AG08395 (cell line): ENCODE measurements at places on chromosomes 7 and 10.

DNA sequence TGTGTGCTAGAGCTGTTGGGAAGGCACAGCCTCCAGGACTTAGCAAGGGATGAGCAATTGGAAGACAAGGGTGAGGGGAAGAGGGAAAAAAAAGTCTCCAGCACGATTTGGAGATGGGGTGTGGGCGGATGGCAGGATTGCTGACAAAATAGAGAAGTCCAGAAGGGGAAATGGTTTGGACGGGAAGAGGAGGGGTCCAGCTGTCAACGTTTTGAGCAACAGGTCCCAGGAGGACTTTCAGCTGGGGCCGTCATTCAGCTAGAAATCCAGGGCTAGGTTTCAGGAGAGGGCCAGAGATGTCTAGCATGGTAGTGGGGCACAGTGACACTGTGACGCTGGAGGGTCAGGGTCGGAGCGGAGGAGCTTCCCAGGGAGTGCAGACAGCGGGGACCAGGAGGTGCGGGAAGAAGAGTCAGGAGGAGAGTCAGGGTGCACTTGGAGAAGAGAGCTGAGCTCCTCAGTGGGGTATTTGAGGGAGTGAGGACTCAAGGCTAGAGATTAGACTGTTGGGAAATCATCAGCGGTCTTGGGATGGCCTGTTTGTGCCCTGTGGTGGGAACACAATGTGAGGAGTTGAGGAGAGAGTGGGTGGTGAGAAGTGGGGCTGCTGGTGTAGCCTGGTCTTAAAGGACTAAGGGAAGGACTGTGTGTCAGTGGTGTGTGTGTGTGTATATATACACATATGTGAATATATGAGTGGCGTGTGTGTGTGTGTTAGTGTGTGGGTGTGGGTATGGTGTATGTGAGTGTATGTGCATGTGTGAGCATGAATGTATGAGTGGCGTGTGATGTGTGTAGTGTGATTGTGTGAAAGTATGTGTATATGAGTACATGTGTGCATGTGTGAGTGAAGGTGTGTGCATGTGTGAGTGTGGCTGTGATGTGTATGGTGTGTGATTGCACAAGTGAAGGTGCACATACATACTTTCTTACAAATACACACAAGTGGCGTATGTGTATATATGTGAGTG lies 3.8 kb downstream of the ZYX start:
- DNase-seq, result no peak

GRCh38 chr7:150370612-150371071 lies 2.0 kb downstream of the REPIN1 start:
- DNase-seq, result peak; percentile 66

DNA sequence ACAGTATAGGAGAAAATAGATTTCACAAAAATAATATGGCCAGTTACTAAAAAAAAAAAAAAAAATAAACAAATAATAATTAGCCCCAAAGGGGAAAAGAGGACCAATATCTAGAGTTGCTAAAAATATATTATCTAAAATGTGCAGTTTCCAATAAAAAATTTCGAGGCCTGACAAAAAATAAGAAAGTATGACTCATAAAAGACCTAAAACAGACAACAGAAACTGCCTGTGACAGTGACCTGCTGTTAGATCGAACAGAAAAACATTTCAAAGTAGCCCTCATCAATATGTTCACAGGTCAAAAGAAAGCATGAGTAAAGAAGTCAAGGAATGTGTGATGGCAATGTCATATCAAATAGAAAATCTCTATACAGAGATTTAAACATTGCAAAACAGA lies 11.8 kb upstream of the TSPAN12 start:
- DNase-seq, result no peak

DNA sequence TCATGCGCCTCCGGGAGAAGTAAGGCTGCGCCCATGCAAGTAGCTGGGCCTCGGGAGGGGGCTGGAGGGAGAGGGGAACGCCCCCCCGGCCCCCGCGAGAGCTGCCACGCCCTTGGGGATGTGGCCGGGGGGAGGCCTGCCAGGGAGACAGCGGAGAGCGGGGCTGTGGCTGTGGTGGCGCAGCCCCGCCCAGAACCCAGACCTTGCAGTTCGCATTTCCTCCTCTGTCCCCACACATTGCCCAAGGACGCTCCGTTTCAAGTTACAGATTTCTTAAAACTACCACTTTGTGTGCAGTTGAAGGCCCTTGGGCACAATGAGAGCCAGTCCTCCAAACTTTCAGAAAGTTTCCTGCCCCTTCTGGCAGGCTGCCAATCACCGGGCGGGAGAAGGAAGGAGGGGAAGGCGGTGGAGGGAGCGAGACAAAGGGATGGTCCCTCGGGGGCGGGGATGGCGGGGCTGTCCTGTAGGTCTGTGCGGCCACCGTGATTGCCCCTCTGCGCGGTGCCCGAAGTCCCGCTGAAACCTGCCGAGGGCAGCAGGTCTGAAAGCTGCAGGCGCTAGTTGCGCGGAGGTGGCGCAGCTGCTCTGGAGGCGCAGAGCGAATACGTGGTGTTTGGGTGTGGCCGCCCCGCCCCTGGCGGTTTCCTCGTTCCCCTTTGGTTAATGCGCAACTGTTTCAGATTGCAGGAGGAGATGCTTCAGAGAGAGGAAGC lies 2.1 kb downstream of the VIM start:
- DNase-seq, result peak; percentile 44

GRCh38 chr7:143372070-143372469 lies 9.1 kb upstream of the ZYX start:
- DNase-seq, result no peak

DNA sequence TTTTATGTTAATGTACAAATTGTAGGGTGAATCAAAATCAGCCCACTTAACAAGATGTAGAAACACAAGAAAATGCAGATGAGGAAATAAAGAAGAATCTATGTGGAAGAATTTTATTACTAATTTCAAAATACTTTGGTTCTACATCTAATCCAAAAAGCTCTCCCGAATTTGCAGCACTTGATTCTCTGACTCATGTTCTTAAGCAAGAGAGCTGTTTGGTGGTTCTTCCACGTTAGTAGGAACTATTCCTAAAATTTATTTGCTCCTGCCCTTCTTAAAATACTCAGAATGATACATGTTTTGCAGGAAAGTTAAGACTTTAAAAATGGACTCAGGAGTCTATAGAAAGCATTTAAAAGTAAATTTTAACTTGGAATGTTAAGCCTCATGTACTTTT lies 91.8 kb downstream of the ZMYND11 start:
- peak; percentile 68 for DNase-seq

DNA sequence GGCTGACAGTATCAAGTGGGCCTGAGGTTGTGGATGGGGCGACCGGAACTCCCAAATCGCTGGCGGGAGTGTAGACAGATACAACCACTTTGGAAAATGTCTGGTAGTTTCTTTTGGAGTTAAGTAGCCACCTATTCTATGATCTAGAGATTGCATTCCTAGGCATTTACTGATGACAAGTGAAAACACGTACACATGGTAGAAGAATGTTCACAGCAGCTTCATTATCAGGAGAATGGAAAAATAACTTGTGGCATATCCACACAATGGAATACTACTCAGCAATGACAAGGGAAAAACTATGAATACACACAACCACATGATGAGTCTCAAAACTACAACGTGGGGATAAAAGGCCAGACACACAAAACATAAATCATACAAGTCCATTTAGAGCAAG lies 146.0 kb downstream of the MYOF start:
- DNase-seq, result no peak

GRCh38 chr7:139643951-139644585 lies 120.6 kb downstream of the CLEC2L start:
- no peak for DNase-seq

- DNase-seq, result no peak
Measured at GRCh38 chr7:90844421-90844820, 248.3 kb downstream of the CDK14 start.

GRCh38 chr7:157652161-157652953 lies 315.6 kb downstream of the DNAJB6 start:
- no peak for DNase-seq

DNA sequence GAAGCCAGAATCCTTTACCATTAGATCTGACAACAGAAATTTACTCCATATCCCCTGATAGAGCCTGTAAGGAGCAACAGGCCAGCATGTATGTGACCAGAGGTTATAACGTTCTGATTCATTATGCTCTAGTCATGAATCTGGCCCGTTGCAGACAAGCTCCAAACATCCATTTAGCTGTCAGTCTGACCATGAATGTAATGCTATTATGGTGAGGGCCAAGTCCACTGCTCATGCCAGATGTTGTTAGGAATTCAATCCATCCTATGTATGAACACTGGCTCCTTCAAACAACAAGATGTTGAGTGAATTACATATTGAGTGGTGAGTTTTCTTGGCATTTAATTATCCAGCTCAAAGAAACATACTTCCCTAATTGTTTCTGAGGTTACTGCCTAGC lies 610.1 kb upstream of the ANKRD30A start:
- peak; percentile 22 for DNase-seq

DNA sequence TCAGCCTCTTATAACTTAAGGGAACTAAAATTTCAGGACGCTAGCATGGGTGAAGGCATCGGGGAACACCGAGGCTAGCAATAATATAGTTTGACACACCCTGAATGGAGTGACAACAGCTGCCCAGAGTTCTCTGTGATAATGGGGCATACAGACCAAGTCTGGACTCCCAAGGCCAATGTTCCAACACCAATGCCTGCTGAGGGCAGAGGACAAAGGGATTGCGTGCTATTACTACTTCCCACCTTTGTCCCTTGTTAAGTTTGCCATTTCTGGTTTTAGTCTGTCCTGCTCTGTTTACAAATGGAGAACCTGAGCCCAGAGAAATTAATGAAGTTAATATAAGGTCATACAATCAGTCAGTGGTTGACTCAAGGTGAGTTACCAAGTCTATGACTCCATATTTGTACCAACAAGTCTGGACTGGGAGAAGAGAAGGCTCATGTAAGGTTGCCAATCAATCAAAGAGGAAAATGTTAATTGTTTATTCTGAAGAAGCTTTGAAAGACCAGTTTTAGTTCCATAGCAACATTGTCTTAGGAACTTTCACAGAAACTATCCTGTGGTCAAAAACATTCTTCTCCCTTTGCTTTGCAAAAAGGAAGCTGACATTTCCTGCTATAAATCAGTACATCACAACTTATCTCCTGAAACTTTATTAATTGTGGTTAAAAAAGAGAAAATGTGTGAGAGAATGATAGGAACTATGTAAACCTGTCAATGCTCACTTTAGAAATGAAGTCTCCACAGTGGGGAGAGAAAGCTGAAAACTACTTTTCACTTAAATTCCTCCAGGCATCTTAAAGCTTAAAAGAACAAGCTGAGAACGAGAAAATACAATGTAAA lies 74.5 kb downstream of the CCDC6 start:
- DNase-seq, result no peak

DNA sequence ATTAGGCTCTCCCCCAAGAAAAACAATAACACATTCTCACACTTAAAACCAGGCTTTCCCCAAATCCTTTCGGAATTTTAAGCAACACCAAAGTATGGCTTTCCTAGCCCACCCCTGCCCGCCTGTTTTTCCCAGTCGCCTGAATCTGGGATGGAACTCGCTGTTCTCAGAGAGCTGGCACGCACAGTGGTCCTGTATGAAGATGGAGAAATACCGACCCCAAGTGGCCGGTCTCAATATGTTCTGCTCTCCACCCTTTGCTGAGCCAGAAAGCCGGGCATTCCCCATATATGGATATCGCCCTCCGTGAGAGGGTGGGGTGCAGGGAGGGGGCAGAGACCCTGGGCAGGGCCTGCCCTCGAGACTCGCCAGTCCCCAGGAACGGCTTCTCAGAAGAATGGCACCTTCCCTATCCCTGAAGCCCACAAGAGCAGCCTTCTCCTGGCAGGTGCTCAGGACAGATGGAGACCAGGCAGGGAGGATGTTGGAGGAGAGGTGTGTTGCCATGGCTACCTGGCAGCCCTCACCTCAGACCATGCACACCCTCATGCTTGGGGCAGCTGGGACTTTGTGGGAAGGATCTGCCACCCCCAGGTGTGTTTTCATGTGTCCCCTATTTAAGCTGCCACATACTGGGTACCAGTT lies 3.4 kb downstream of the TACR2 start:
- peak; percentile 80 for DNase-seq

DNA sequence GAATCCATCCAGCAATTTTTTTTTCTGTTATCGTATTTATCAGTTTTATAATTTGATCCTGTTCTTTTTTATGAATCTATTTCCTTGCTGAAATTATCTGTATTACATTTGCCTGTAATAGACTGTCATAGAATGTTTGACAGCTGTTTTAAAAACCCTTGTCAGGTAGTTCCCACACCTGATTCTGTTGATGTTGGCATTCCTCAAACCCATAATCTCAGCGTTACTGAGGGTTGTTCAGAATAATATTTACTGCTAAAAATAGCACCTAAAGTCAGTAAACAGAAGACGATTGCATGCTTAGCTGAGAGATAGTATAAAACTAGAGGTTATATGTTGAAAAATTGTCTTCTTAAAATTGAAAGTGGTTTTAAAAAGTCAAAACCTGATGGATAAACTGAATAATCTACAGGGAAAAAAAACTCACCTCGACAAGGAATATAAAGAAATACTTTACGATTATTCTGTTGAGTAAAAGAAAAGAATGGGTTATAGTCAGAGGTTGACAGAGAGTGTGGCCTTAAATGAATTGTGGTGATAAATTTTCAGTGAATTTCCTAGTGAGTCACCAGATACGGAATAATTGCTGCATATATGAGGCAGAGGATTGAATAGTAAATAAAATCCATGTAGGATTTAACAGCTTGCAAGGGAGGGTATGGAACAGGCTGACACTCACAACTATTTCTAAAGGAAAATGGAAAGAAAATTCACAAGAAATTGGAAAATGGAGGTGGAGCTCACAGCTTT lies 824.1 kb upstream of the IGFBP3 start:
- no peak for DNase-seq

GRCh38 chr10:126759531-126759930 lies 89.0 kb upstream of the C10orf90 start:
- DNase-seq, result no peak

- no peak for DNase-seq
Measured at GRCh38 chr7:51702673-51703072, 386.1 kb upstream of the COBL start.

- no peak for DNase-seq
Measured at GRCh38 chr10:62946278-62946677, 130.1 kb upstream of the EGR2 start.

- DNase-seq, result no peak
Measured at GRCh38 chr7:151384776-151385625, 24.8 kb downstream of the WDR86 start.

DNA sequence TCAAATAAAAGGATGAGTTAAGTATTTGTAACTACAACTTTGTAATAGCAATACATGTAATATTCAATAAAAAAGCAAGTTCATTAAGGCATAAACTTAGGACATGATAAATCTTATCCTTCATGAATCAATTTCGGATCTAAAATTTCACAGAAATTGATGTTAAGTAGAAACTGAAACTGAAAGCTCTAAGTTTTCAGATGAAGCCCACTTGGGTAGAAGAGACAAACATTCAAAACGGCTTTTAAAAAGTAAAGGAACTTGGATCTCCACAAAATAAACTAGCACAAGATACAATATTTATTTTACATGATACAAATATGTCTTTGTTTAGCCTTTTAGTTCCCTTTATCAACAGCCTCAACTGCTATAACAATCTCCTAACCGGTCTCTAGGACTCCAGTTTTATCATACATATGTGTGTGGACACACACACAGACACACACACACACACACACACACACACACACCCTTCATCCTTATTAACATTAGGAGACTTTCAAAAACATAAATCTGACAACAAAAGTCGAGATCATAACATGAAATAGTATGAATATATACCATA lies 83.7 kb downstream of the USP6NL start:
- DNase-seq, result no peak

- no peak for DNase-seq
Measured at GRCh38 chr10:63125459-63125858, 7.7 kb upstream of the NRBF2 start.

- no peak for DNase-seq
Measured at GRCh38 chr7:114084002-114084471, 165.2 kb upstream of the PPP1R3A start.

GRCh38 chr7:7136466-7137381 lies 45.6 kb upstream of the C1GALT1 start:
- DNase-seq, result peak; percentile 18
